Stimulated activated CD4-positive, alpha-beta T cell treated with anti-CD3 and anti-CD28 coated beads, Interleukin-12 subunit alpha, Interleukin-12 subunit beta, amount 100 ng/mL, for 4 hours (primary cell): ENCODE measurements at places on chromosomes 12 and 14.

DNA sequence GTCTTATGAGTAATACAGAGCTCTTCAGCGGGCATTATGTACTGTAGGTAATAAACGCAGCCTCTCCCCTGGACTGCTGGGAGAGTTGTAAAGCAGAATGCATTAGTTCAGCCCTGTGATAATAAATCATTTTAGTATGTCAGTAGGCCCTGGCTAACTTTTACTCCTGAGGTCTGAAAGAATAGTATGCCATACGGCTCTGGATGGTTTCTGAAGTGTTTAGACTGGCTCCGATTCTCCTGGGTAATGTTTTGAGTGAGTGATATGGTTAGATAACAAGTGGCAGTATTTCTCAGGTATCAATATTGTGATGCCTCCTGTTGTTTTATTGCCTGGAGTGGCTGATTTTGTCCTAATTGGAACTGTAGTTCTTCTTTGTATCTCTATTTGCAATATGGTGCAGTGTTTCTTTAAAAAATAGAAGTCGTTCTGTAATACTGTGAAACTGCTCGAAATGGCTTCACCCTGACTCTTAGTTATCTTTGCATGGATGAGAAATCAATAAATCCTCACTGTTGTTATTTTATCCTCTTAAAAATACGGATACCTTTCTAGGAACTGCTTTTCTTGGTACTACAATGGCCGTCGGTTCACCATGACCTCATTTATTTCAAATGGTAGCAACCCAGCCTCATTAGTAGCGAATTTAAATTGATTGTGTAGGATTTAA, 100.2 kb downstream of the PDZRN4 start:
- no peak for DNase-seq

GRCh38 chr12:40103043-40103442, 2.8 kb downstream of the SLC2A13 start:
- DNase-seq = no peak

DNA sequence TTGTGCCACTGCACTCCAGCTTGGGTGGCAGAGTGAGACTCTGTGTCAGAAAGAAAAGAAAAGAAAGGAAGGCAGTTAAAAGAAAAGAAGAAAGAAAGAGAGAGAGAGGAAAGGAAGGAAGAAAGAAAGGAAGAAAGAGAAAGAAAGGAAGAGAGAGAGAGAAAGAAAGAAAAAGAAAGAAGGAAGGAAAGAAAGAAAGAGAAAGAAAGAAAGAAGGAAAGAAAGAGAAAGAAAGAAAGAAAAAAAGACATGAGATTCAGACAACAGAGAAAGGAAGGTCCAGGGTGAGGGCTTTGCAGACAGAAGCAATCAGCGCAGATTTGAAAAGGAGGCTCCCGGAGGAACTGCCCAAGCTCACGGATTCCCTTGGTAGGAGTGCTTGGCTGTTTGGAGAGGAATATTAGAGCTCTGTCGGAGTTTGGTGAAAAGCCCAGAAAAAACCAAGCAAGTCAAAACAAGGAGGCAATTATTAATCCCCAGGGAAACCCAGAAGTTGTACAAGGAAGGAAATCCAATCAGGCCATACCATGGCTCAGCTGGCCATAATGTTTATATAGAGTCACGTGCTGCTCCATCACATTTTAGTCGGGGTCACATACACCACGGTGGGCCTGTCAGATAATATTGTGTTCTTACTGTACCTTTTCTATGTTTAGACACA, 11.6 kb upstream of the CCDC85C start:
- DNase-seq = no peak

DNA sequence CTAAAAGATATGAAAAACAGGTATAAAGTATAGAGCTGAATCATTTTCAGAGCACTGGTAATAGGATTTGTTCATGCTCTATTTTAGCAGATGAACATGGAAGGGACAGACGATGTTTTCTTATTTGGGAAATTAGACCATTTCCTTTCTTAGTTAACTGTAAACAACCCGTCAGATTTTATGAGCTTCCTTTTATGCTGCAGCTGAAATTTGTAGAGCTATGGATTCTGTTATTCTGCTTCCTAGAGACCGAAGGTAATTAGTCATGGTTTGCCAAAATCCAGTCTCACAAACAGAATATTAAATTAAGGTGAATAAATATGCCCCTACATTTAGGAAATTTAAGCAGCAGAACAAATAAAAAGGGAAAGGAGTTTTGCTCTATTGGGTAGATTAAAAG, 180.2 kb upstream of the SYT1 start:
- DNase-seq = no peak

GRCh38 chr12:55060470-55060869, 40.7 kb downstream of the NEUROD4 start:
- no peak for DNase-seq

DNA sequence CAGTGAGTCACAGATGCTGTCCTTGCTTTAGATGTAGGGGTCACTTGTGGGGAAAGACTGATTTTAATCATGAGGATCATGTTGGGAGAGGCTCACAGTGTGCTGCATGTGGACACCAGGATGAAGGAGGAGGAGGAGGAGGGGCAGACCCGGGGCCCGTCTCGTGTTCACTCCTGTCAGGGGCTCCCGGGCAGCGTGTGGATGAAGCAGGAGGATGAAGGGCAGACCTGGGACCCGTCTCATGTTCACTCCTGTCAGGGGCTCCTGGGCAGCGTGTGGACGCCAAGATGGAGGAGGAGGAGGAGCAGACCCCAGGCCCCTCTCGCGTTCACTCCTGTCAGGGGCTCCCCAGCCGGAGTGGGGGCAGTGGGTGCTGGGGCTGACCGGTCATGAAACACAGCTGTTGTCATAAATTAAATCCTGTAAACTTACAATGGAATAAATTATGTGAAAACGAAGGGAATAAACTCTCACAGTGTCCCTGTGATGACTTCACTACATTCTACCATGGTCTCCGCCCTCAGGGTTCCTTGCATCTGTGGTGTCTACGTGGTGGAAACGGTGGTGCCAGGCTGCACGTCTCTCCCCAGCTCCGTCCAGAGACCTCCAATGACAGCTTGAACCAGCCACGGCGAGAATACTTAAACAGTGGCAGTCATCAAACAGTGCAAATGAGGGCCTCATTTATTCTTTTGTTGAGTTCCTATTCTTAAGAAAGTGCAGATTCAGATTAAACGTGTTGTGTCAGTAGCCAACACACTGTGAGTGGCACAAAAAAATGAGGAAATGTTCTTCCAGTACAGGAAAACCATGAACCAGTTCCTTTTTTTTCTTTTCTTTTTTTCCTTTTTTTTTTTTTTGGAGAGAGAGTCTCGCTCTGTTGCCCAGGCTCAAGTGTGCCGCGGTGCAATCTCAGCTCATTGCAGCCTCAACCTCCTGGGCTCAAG, 37.7 kb upstream of the SFSWAP start:
- DNase-seq = no peak

- DNase-seq = no peak
Measured at GRCh38 chr12:48993787-48994186, 5.4 kb downstream of the DDN start.

- no peak for DNase-seq
Measured at GRCh38 chr14:61337893-61338292, 16.5 kb downstream of the PRKCH start.

GRCh38 chr14:68784226-68784910, 8.5 kb downstream of the ZFP36L1 start:
- DNase-seq = no peak

DNA sequence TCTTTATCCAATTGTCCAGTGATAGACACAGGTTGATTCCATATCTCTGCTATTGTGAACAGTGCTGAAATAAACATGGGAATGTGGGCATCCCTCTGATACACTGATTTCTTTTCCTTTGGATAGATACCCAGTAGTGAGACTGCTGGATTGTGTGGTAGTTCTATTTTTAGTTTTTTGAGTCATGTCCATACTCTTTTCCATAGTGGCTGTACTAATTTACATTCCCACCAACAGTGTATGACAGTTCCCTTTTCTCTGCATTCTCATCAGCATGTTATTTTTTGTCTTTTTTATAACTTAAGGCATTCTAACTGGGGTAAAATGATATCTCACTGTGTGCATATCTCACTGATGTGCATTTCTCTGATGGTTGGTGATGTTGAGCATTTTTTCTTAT, 24.8 kb upstream of the VASH1 start:
- DNase-seq = no peak

DNA sequence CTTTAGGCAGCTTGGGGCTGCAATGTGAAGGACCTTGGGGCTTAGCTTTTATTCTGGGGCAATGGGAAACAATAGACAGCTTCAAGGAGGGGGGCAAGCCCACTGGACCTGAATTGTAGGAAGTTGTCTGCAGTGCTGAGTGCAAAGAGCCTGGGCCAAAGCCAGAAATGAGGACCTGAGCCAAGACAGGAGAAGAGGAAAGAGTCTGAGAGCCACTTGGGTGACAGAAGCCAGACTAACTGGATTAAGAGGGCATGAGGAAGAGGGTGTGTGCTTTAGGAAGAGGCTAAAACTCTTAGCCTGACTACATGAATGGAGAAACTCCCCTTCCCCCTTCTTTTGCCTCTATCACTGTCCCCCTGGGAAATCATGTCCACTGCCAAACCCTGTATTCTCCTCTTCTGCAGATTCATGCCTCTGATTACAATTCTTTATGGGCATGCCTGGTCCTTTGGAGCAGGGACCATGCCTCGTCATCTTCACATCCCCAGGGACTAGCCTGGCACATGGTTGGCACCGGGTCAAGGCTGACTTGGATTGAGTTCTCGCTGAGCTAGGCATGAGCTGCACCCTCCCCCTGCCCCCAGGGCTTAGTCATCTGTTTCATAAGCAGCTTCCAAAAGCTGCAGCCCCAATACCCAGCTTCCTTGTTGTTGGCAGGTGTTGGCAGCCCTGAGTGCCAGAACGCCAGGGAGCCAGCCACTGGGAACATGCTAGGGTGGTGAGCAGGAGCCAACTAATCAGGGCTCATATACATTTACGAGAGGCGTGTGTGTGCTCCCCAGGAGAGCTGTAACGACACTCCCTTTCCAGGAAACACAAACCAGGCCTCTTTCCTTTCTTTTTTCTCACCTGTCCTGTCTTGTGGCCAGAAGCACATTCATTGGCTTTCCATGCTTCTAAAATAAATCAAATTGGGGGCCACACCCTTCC, 27.7 kb upstream of the JDP2 start:
- DNase-seq = no peak

GRCh38 chr14:97978341-97978740, 1181.2 kb downstream of the VRK1 start:
- DNase-seq = peak; percentile 75

- no peak for DNase-seq
Measured at GRCh38 chr14:25488961-25489360, 439.0 kb upstream of the STXBP6 start.
